BJ (cell line): ENCODE measurements at places on chromosomes 1 and 21.

GRCh38 chr21:36690628-36691554 lies 8.0 kb upstream of the SIM2 start:
- no peak for DNase-seq

- DNase-seq = no peak
Observed at GRCh38 chr1:55384637-55385036, 169.5 kb upstream of the USP24 start.

- no peak for DNase-seq
Observed at GRCh38 chr1:6386371-6386949, 7.1 kb downstream of the ACOT7 start.

- no peak for DNase-seq
Observed at GRCh38 chr1:18057623-18058022, 50.0 kb upstream of the IGSF21 start.

DNA sequence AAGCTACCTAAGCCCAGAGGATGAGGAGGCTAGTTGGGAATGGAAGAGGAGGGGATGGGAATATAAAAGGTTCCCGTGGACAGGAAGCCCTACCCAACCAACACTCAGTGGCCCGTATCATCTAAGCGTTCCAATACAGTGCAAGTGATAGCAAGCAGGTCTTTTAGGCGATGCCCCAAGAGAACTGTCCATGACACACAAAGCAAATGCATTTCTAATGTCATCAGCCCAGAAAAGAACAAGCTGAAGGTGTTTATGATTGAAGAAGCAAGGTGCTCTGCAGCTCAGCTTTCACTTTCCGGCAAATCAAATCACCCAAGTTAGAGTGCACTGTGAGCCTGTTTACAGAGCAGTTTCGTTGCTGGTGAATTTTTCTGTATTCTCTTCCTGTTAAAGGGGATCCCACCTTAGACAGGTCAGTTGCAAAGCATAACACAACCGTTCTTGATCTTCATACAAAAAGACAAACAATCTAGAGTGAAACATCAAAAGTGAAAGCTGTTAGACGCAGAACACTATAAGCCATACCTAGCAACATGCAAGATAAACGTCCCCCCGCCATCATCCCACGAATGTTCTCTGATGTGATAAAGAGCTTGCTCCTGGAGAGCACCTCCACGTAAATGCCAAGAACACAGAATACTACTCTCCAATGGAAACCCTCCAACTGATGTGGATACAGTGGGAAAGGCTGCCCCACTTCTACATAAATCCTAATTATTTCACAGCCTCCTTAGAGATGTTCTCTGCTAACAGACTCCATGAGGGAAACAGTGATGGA lies 54.0 kb downstream of the PGBD5 start:
- DNase-seq = no peak

GRCh38 chr1:244137725-244138124 lies 86.6 kb downstream of the ZBTB18 start:
- DNase-seq = no peak

DNA sequence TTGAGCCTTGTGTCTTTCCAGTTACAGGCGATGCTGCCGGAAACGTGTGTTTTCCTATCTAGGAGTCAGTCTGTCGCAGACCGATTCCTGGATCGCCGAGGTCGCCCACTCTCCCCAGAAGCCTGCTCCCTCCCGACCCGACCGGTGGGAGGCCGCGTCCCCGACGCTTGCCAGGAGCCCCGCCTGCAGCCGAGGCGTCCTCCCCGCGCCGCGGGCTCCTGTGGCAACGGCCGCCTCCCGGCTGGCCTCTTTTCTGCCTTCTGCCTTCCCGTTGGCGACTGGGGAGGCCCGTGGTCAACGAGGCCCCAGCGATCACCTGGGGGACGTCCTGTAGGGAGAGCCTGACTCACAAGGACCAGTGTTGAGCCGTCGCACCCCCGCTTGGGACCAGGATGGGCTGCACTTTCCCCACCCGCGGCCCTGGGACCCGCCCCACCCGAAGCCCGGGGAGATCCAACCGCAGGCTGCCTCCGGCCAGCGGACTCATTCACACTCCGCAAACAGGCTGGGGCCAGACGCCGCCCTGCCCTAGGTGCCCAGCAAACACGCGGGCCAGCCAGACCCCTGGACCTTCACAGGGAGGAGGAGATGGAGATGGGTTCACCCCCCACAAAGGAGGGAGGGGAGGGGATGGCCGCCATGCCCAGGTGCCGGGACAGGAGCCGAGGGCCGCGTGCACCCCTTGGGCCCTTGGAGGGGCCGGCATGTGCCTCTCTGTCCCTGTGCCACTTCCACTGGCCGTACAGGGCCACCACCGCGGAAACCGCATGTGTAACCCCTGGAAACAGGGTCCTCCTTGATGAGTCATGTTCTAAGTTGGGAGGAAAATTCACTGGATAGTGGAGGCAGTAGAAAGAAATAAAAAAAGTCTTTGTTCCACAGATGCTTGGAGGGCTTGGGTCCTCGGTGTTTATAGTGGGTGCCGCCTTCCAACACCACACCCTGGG lies 7.2 kb upstream of the COL6A1 start:
- DNase-seq = no peak

- no peak for DNase-seq
Observed at GRCh38 chr1:156366378-156367166, 2.4 kb upstream of the RHBG start.

DNA sequence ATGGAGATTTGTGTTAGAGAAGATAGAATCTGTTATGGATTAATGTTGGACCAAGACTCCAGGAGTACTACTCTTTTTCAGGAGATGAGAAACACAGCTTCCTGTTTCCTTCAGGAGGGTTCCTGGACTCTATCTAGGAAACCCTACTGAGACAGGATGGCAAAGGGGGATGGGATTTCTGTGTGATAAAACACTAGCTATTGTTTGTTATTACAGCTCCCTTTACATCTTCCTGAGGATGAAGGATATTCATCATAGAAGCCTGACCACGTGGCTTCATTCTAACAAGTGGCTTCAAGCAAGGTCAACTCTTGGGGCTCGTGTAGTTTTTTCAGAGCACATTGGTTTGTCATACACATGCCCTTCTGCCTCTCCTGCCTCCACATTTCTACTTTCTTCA lies 33.3 kb downstream of the RGL1 start:
- DNase-seq = no peak

DNA sequence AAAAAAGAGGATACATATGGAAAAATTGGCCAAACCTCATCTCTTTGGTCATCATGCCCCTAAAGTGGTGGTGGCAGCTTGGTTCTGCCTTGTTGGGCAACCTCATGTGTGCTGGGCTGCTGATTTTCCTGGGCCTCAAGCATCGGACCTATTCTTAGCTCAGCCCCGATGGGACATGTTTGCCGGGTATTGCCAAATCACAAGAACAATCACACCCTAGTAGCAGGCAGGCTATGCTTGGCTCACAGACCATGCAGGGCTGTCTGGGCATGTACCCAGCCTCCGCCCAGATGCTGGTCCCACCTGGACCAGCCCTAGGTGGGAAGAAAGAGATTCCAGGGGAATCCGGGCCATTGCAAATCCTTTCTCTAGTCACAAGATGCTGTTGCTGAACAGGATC lies 189.4 kb upstream of the FGGY start:
- DNase-seq = no peak

DNA sequence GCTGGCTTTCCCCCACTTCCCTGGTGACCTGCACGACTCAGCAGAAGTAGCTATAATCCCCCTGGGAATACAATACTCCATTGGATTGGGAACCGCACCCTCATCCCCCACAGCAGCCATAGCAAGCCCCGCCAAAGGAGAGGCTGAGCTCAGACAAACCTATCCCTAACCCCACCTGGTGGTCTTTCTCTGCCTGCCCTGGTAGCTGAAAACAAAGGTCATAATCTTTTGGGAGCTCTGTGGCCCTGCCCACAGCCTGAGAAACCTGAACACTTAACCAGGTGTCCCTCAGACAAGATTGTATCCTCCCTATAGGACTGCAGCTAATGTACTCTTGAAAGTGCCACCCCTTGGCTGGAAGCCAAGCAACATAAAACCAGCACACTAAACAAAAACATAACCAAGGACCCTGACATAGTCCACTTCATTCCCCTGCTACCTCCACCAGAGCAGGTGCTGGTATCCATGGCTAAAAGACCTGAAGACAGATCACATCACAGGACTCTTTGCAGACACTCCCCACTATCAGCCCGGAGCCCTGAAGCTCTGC lies 71.6 kb upstream of the RUNX1 start:
- DNase-seq = no peak

DNA sequence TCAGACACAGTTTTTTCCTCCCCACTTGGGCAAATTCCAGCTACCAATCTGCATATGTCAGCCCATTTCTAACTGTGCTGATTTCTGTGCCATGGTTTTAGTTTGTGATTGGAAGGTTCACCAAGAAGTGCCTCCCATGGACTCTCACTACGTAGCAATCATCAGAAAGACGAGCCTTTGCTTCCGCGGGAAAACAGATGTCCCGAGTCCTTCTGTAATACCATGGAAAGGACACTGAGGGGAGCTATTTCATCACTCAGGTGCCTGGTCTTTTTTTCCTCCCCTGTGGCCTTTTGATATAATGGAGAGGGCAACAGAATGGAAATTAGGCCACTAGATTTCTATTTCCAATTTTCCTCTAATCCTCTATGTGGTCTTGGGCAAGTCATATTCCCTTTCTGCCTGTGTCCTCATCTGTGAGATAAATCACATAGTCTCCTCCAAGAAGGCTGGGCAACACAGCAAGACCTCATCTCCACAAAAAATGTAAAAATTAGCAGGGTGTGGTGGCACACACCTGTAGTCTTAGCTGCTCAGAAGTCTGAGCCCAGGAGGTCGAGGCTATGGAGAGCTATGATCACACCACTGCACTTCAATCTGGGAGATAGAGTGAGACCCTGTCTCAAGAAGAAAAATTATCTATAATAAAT lies 24.8 kb downstream of the LEMD1 start:
- no peak for DNase-seq

DNA sequence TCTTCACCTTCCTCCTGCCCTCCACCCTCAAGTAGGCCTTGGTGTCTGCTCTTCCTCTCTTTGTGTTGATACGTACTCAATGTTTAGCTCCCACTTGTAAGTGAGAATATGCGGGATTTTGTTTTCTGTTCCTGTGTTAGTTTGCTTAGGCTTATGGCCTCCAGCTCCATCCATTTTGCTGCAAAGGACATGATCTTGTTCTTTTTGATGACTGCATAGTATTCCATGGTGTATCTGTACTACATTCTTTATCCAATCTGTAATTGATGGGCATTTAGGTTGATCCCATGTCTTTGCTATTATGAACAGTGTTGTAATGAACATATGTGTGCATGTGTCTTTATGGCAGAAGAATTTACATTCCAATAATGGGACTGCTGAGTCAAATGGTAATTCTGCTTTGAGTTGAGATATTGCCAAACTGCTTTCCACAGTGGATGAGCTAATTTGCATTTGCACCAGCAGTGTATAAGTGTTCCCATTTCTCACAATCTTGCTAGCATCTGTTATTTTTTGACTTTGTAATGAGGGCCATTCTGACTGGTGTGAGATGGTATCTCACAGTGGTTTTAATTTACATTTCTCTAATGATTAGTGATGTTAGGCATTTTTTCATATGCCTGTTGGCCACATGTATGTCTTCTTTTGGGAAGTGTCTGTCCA lies 272.7 kb downstream of the SDCCAG8 start:
- no peak for DNase-seq

GRCh38 chr1:114316204-114316603 lies 162.5 kb upstream of the SYT6 start:
- no peak for DNase-seq

- no peak for DNase-seq
Observed at GRCh38 chr1:152048416-152049009, 11.7 kb upstream of the S100A11 start.

DNA sequence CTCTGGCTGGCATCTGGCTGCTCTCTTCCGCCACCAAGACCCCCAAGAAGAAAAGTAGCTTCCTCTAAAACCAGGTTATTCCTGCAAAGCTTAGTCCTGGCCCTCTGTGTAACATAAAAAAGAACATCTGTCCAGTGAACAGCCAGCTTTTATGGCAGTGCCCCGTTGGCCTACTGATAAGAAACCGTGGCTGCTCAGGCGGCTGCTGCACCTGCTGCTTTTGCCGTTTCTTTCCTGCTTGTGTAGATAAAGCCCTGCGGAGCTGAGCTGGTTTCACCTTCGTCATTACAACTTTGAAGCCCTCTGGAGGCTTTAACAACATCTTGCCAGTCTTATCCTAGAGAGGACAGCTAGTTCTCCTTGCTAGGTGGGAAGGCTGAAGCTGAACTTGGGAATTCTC lies 20.5 kb downstream of the ELAPOR1 start:
- no peak for DNase-seq

GRCh38 chr1:185601189-185601588 lies 133.0 kb upstream of the HMCN1 start:
- no peak for DNase-seq

DNA sequence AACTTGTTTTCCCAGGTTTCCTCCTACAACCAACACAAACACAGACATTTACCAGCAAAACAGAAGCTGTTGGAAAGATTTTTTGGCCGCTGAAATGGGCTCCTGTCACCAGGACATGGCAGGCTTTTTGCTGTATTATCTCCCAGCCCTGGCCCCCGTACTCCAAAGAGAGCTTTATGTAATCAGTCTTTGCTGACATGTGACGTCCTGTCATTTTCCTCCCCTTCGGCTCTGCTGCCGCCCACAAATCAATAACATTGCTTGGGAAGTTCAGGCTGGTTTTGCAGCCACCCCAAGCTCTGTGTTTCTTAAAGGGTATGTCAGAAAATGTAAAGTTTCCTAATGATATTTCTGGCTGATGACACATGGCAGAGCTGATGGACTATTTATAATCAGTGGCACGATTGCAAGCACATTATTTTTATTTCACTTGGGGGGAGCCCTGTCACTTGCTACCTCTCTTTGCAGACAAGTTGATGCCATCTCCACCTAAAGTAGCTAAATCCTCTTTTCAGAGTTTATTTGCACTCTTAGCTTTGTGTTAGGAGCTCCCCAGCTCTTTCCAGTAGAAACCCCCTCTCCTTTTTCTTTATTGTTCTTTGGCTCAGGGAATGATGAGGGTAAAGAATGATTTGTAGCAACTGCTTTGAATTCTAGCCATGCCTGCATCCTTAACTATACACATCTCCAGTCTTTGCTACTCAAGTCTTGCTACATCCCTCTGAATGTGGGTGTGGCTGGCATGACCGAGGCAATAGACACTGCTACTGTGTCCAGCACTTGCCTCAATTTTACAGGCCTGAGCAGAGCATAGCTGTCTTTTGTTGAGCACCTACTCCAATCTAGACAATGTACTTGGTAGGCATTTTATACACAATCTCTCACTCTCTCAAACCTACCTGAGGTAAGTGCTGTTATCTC lies 67.3 kb downstream of the ELAVL4 start:
- DNase-seq = no peak

DNA sequence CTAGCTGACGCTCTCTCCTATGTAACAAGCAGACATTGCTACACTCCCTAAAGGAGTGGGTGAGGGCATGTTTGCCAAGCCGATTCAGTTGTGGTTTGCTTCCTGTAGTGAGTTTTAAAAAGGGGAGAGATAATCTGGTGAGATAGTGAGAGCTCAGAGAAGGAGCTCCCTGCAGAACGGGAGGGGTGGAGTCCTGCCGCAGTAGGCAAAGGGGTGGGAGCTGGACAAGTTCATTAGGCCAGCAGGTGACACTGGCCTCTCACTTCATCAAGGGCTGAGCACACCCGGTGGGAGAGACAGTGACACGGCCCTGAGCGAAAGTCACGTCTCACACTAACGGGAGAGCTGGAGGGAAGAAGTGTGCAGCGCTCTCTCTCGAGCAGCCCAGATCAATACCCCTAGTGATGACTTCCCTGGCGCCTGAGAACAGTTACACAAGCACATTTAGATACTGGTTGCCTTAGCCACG lies 144.0 kb upstream of the CD34 start:
- no peak for DNase-seq

GRCh38 chr1:79693441-79694114 lies 687.0 kb upstream of the ADGRL4 start:
- DNase-seq = no peak
